ENCODE measurements at places on chromosomes 2 and 18. TPM values are rescaled to one million over a fixed set of nuclear protein-coding genes. Genes with fewer than 3 reads are reported as not detected.

GRCh38 chr18:9918016-9918680 is 4.3 kb downstream of the VAPA start:
- DNase-seq, result no peak

DNA sequence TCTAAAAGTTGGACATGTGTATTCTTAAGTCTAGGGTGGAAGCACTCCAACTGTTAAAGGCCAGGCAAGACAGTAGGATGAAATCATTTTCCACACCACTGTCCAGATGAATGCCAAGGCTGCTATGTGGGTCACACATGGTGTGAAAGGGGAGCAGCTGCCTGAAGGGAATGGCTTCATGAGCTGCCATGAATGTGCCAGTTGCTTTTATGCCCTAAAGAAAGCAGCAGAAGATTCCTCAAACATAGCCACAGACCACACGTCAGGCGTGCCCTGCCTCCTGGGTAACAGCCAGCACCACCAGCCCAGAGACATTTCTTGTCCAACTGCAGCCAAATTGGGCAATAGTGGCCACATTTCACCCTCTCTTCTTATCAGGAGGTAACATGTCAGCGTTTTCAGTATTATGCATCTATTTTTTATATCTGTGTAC is 130.2 kb downstream of the MTCL1 start:
- DNase-seq, result no peak

DNA sequence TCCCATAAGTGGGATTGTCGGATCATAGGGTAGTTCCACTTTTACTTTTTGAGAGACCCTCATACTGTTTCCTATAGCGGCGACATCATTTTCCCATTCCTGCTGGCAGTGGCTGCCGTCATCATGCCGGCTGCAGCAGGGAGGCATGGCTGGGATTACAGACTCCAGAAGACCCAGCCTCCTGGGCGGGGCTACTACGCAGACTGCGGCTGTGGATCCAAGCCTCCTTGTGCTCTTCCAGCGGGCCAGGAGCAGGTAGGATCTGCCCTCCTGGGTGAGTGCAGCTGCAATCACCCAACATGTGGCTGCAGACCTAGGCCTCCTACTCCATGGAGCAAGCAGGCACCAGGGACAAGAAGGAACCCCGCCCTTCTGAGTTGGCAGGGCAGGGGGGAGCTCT is 359.2 kb downstream of the GALR1 start:
- DNase-seq, result no peak

DNA sequence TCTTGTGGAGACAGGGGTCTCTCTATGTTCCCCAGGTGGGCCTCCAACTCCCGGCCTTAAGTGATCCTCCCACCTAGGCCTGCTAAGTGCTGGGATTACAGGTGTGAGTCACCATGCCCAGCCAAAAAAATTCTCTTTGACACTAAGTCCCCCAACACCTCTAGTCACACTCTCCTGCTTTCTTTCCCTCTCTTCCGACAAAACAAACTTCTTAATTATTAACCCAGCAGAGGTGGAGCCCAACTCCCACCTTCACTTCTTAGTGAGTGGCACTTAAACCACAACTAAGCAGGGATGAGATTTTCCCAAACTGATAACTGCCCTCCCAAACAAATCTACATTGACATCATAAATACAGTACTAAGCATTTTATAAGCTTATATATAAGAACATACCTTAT is 60.5 kb upstream of the PMAIP1 start:
- no peak for DNase-seq

DNA sequence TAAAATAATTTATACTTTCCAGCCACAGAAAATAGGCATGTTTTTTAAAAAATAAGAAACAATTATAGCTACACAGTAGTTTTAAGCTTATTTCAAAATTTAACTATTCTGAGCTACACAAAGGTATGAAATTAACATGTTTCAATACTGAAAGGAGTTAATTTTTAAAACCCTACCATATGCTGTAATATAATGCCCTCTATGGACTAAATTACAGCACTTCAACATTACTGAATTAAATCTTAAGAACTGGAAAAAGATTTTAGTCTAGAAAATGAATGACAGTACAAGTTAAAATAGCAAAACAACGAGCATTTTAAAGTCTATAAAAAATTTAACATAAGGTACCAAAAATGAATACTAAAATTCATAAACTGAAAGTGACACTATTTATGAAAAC is 36.3 kb downstream of the RTN4 start:
- no peak for DNase-seq

DNA sequence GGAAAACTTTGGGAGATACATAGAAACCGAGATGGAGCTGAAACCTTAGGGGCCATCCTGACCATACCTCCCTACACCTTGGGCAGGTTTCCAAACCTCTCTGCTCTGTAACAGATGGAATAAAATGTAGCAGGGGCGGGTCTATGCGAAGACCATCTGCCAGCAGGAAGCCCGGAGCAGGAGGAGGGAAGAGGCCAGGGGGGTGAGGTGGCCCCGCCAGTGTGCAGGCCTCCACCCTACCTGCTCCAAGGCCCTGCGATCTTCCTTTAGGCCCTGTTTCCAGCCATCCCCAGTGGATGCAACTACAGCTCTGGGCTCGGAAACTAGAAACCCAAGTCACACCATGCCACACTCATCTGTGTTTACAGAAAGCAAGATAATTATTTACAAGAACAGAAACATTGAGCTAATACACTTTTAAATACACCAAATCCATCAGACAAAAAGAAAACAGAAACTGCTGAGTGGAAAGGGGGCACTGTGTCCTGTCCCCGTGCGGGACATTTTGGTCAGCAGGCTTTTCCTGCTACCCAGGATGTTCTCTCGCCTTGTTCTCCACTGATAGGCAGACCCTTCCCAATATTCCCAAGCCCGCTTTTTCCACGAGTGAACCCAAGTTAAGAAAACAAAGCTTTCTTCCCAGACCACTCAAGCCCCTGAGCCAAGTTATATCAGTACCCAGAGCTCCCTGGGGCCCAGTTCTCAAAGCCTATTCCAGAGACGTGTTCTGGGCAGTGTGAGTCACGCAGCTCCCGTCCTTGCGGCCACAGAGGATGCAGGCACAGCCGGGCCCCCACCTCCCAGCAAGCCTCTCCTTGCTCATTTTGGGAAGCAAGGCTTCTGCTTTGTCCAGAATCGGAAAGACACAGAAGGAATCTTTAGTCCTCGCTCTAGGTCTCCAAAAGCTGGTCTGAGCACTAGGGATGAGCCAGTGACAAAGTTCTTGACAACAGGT is 17.3 kb downstream of the CIB4 start:
- no peak for DNase-seq

DNA sequence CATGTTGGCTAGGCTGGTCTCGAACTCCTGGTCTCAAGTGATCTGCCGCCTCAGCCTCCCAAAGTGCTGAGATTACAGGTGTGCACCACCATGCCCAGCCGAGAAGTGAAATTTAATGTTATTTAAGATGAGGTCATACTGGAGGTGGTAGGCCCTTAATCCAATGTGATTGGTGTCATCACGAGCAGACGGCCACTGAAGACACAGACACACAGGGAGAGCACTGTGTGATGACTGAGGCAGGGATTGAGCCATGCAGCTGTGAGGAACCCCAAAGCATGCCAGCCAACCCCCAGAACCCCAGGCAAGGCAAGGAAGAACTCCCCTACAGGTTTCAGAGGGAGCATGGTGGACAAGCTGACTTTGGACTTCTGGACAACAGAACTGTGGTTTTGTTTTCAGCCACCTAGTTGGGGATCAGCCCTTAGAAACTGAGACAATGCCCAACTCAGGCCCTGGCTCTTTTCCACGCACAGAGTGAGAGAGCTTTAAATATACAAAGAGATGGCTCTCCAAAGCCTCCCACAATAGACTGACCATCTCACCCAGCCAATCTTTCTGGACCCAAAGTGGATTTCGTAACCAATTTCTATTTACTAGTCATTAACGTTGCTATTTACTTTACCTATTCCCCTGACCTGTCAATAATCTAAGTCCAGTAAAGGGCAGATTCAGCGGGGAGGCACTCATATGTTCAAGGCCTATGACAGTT is 34.2 kb downstream of the TBC1D8 start:
- no peak for DNase-seq

- DNase-seq, result no peak
Measured at GRCh38 chr2:111994042-111994441, 61.0 kb upstream of the TMEM87B start.

GRCh38 chr2:74439373-74439772 is 2.4 kb downstream of the RTKN start:
- DNase-seq, result no peak

GRCh38 chr18:3081584-3081991 is 68.6 kb upstream of the LPIN2 start:
- DNase-seq, result no peak

- no peak for DNase-seq
Measured at GRCh38 chr2:135225781-135226180, 173.7 kb downstream of the RAB3GAP1 start.

GRCh38 chr2:238100821-238101771 is 956 bp downstream of the ESPNL start:
- DNase-seq, result peak; percentile 61

- no peak for DNase-seq
Measured at GRCh38 chr2:177332992-177333388, 59.6 kb upstream of the AGPS start.

DNA sequence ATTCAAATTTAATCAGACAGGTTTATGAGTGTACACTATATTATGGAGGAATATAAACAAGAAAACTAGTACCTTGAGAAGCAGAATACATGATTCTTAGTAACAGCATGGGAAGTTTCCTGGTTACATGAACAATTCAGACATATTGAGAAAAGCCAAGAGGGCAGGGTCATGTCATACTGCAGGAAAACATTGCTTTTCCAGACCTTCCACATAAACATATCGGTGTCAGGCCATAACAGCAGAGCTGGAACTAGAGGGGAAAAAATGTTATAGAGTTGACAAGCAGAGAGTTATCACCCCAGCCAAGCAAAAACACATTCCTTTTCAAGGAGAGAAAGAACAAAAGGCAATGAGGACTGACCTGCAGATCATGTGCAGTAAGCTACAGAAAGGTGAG is 74.7 kb upstream of the ZNF236 start:
- DNase-seq, result no peak

DNA sequence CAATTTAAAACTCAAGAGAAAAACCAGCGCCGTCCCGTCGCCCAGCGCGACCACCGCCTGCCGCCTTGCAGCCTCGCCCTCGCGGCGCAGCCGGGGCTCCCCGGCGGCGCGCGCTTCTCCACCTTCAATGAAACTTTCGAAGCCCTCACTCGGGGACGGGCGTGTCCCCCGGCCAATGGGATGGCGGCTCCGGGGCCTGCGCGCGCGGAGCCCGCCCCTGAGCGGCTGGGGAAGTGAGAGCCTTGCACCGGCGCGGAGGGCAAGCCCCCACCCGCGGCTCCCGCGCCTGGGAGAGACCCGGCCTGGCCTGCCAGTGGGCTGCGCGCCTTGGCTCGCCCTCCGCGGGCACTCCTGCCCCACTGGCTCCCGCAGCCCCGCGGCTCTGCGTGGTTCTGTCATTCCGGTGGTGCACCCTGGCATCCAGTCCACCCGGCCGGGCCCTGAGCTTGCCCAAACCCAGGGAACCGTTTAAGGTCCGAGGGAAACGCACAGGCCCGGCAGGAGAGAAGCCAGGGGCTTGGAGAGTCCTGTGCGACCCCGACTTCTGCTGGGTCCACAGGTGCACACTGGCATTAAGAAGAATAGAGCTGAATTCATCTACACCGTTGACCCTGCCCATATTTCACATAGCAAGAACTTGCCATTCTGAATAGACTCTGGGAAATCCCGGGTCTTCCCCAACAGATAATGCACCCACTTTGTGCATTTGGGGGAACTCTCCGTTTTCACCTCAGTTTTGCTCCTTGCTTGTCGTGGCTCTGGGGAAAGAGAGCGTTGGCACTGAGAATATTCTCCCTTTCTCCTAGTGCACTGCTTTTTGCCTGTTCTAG is at the start of gene PIEZO2:
Gene PIEZO2 (minus strand): TSS at position 129 of the 830 bp plus-strand sequence. CDS start 981 bp downstream, outside the sequence.
- DNase-seq, result peak; percentile 88

GRCh38 chr2:75222527-75222926 is 23.2 kb upstream of the TACR1 start:
- DNase-seq, result no peak

DNA sequence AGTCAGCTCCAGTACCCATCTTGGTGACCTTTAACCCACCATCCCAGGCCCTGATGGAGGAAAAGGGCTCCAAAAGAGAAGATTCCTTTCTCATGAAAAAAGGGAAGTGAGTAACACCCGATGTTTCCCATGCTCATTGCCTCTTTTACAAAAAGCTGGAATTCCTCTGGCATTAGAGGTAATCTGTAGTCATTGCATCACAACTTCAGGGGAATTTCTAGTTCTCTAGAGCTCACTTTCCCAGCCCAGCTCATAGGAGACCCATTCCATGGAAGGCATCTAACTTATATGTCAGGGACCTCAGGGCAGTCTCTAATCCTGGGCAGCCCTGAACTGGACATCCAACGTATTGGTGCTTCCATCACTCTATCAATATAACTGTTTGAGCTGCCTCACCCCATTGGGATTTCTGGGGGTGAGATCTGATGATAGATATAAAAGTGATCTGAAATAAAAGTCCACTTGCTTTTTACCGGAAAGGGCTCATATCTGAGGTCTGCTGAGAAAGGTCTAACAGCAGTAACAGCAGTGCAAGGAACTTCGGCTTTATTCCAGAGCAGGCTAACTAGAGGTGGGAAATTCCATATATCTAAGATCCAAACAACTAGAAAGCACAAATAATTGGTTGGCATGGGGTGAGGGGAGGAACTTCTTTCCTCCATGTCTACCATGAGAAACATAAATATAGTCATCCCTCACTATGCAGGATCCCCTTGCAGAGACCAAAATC is 106.1 kb downstream of the ETAA1 start:
- no peak for DNase-seq

- DNase-seq, result no peak
Measured at GRCh38 chr18:63022429-63023022, 297.0 kb downstream of the BCL2 start.

- DNase-seq, result no peak
Measured at GRCh38 chr2:235347691-235348090, 146.2 kb upstream of the AGAP1 start.

DNA sequence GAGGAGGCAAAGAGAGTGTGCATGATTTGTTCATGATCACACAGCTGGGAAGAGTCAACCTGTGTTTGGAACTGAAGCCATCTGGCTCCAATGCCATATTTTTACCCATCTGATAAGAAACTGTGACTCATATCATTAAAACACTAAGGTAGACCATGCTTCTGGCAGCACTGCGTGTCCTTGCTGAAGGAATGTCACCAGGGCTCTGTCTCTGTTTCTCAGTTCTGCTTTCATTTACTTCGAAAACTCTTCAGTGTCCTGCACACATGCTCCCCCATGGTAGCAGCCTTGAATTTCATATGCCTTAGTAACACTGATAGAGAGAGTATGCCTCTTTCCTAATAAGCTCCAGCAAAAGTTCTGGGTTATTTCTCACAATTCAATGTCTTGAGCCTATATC is 830.4 kb downstream of the DCDC2C start:
- no peak for DNase-seq

- DNase-seq, result no peak
Measured at GRCh38 chr18:9757827-9758621, 49.9 kb downstream of the RAB31 start.

The RNF144A gene
- total RNA-seq, result 35.6 TPM

The GCG gene
- 4,649 TPM for total RNA-seq

The CAVIN2 gene
- 2.9 TPM for total RNA-seq

The TMEM169 gene
- total RNA-seq, result 2.1 TPM

The EFR3B gene
- total RNA-seq, result 5.3 TPM

The CAPN10 gene
- 55.2 TPM for total RNA-seq

The TM4SF20 gene
- total RNA-seq, result 6.9 TPM

The SERPINB10 gene
- total RNA-seq, result not detected

The MROH2A gene
- not detected for total RNA-seq

All from type B pancreatic cell (in vitro differentiated cells).